ENCODE measurements at places on chromosomes 6 and 20.

DNA sequence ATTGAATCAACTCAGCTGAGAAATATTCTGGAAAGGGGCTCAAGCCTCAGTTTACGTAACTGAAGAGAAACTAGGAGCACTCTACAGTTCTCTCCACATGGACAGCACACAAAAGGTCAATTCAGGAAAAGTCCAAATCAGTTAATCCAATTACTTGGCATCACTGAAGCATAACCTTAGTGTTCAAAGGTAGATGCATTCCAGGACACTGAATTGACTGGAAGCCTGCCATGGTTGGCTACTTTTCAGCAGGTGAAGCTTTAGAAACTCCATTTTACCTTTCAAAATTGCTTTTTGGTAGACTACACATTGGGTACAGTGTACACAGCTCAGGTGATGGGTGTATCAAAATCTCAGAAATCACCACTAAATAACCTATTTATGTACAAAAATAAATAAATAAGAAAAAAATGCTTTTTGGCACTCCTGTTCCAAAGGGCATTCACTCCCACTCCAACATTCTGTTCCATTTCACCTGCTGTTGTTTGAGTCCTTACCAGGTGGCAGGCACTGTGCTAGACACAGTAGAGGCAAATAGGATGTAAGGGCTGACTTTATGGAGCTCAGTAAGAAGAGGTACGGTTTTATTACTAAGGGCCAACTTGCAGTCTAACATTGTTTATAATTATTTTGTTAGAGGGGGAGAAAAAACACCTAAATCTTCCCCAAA lies 153.4 kb downstream of the FAXC start:
- no peak for DNase-seq

GRCh38 chr20:16518784-16519084 lies 54.5 kb downstream of the KIF16B start:
- no peak for DNase-seq

DNA sequence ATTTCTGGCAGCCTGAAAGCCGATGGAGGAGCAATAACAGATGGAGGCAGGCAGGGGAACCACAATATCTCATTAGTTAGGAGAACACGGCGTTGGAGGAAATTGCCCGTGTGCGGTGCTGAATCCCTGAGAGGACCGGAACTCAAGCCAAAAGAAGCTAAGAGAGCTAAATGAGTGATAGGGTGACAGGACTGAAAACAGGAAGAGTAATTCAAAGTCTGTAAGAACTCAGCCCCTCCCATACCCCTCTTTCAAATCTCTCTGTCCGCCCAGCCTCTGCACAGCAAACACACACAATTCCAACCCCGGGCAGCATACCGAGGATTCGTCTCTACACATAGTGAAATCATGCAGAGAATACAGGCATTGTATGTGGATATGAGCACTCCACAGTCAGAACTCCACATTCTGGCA lies 2.6 kb upstream of the IPCEF1 start:
- no peak for DNase-seq

DNA sequence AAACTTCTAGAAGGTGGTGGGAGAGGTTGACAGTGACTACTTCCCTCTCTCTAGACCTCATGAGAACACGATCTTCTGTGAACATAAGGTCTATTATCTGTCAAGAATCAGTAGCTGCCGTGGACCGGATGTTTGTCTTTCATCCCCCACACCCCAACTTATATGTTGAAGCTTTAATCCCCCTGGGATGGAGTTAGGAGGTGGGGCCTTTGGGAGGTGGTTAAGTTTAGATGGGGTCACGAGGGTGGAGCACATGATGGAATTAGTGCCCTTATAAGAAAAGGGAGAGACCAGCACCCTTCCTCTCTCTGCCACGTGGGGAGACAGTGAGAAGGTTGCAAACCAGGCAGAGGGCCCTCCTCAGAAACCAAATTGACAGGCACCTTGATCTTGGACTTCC lies 409.1 kb downstream of the QKI start:
- DNase-seq: no peak

DNA sequence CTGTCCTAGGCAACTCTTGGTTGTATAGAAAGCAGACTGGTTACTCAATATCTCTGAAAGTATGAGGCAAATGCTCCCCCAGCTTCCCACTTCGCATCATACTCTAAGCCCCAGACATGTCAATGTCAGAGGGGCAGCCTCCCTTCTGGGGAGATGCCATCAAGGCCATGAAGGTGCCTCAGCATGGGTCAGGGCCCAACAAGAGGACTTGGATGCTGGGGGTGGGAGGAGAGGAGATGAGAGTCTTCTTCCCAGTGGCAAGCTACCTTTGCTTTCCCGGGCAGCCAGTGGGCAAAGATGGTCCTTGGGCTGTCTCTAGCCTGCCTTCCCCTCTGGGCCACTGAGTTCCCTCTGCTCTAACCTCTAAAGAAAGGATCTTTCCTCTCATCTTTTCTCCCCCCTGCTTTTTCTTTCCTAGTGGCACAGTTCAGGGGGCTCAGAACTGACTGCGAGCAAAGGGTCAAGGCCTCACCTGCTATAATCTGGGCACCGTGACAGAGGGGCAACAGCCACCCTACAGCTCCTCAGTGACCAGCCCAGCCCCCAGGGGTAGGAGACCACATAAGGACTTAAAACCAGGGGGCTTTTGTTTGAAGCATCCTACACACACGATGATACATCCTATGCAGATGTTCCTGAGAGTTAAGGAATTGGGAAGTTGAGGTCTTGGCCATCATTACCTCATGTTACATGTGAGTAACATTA lies 26.2 kb downstream of the MOCS1 start:
- DNase-seq: no peak

GRCh38 chr6:2652611-2653010 lies 98.1 kb downstream of the MYLK4 start:
- DNase-seq: no peak

DNA sequence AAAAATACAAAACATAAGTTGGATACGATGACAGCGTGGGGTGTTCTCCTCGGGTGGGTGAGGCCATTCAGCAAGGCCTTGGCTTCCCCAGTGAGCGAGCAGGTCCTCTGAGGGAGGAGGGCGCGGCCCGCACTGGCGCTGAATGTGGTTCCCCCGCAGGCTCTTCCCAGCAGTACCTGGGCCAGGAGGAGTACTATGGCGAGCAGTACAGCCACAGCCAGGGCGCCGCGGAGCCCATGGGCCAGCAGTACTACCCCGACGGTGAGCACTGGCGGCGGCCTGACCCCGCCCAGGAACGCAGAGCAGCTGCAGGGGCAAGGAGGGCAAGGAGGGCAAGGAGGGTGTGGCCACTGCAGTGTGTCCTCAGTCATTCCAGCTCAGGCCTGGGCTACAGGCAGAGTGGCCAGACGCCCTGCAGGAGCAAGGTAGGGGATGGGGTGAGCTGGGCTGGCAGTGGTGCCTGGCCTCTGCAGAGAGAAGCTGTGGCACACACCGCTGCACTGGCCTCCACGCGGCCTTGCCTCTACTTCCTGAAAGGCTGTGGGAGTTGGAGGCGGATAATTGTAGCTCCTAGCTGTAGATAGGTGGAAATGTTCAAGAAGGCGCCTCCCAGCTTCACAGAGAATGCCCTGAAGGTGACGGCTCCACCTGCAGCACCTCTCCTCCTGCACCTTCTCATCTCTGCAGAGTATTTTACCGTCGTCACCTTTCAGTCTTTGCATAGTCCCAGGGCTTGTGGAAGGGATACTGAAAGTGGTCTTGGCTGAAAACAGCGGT lies 18.7 kb upstream of the MTG2 start:
- DNase-seq: no peak

DNA sequence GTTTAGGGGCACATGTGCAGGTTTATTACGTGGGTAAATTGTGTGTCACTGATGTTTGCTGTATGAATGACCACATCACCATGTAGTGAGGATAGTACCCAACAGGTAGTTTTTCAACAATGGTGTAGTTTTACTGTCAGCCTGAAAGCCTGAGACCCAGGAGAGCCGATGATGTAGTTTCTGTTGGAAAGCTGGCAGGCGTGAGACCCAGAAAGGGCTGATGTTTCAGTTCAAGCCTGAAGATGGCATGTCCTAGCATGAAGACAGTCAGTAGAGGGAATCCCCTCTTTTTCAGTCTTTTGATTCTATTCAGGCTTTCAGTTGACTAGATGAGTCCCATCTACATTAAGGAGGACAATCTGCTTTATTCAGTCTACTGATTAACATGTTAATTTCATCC lies 96.7 kb downstream of the KLHL32 start:
- DNase-seq: no peak

- no peak for DNase-seq
Measured at GRCh38 chr6:106847116-106847515, 127.4 kb downstream of the CD24 start.

DNA sequence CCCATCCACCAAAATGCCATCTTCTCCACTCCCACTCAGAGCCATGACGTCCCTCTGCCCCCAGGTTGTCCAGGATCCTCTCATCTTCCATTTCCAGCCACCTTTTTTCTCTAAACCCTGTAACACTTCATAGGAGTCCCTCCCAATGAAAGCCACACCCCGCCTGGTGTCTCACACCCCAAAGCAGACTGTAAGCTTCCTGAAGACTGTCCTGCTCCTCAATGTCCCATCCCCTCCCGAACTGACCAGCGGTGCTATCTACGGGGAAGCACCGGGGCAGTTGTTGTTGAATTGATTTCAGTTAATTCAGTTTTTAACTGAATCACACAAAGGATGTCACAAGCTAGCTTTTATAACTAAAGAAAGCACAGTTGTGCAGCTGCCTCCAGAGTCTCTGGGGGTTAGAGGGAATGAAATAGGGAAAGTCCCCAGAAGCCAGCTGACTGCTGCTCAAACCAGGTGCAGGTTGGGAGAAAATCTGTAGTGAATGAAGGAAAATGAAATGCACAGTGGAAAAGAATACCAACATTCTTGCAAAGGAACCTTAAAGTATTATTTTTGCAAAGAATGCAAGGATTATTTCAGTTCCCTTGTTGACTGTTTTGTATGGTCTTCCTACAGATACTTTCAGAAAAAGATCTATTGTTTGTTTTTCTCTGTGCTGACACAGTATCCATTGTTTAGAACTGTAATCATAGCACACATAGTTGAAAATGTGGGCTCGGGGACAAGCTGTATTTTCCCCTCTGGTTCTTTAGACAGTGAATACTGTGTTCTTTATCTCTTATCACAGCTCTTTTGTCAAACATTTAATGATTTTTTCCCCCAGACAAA lies 222.6 kb upstream of the QKI start:
- DNase-seq: no peak

DNA sequence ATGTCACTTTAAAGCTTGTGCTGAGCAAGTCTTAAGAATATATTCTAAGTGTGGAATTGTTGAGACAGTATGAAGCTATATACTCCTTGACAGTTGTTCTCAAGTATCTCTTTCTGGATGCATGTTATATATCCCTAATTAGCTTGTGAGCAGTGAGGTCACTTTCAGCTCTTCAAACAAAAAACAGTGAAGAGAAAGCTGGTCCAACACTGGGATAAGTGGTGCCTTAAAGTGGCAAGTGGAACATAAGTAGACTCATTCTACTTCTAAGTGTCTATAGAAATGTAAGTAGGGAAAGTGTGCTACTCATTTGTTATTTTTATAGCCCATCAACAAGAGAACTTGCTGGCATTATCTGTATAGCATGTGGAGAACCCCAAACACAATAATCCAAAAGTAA lies 133.1 kb upstream of the BACH2 start:
- no peak for DNase-seq

DNA sequence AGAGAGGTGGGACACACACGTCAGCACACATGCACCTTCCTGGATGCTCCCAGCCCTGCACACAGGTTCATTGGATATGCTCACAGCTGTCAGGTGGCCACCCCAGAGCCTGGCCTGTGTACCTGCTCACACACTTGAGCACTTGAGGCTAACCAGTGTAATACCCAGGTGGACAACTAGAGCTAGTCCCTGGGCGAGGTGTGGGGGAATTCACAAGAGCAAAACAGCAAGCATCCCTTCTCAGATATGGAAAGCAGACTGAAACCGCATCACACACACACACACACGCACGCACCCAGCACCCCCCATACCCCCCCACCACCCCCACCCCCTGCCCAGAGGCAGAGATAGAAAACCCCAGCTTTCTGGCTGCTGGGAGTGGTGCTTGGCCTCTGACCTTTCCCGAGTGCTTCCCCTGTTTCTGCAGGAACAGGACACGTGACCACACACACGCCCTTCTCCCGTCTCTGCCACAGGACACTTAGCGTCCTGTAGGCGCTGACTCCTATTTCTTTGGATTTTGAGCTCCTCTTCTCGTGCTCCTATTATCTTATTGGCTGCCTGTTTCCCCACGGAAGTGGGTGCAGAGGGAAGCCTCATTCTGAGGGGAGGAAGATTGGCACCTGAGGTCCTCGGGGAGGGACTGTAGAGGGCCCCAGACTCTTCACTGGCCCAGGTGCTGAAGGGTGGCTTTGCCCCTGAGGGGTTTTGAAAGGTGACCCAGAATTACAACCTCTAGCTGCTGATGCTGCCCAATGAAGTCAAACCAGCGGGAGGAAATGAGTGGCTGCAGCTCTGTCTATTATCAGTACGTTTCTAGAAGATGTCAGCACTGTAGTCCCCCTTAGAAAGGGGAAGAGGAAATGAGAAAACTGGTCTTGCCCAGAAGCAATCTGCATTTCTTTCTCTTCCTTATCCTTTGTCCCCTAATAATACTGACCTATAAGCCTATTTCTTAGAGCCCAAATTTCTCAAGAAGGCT lies 65.8 kb downstream of the SYTL3 start:
- DNase-seq: no peak

- DNase-seq: peak; percentile 48
Measured at GRCh38 chr20:13262671-13263360, 41.7 kb downstream of the ISM1 start.

DNA sequence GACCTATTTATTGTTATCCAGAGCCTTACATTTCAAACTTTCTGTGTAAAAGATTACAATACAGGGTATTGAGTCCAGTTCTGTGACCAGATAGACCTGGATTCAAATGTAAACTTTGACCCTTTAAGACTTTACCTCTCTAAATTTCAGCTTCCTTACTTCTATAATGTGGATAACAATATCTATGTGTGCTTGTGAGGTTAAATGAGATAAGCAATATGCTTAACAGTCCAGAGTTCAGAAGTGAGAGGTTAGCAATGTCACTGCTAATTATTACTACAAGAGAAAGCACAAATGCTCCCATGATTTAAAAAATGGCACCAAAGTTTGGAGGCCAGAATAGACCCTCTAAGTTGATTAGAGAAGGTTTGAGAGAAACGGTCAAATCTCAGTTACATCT lies 27.5 kb downstream of the EPB41L2 start:
- no peak for DNase-seq

- no peak for DNase-seq
Measured at GRCh38 chr6:138577151-138577915, 78.0 kb upstream of the NHSL1 start.

DNA sequence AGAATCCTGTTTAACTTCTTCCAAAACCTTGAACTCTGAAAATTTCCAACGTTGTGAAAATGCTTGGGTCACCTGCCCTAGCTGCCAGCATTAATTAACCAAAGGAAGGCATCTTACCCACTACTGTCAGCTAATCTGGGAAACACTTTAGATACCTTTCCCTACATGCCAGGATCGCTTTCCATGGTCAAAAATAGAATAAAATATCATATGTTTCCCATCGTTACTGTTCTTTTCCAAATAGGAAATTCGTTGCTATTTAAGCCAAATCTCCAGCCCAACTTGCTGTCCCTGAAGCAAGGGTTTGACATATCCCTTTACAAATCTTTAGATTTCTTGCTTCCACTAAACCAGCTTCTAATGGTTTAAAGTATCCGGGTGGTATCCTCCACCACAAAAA lies 157.5 kb downstream of the AIG1 start:
- DNase-seq: no peak

- DNase-seq: no peak
Measured at GRCh38 chr20:55174172-55174571, 698.8 kb downstream of the DOK5 start.

- DNase-seq: no peak
Measured at GRCh38 chr6:19664050-19664449, 173.1 kb upstream of the ID4 start.
